WTC11 (cell line): ENCODE measurements at places on chromosomes 5 and 9. TPM values are rescaled to one million over a fixed set of nuclear protein-coding genes. Genes with fewer than 3 reads are reported as not detected.

GRCh38 chr5:115751176-115751575, 65.3 kb downstream of the CDO1 start:
- DNase-seq, result no peak

DNA sequence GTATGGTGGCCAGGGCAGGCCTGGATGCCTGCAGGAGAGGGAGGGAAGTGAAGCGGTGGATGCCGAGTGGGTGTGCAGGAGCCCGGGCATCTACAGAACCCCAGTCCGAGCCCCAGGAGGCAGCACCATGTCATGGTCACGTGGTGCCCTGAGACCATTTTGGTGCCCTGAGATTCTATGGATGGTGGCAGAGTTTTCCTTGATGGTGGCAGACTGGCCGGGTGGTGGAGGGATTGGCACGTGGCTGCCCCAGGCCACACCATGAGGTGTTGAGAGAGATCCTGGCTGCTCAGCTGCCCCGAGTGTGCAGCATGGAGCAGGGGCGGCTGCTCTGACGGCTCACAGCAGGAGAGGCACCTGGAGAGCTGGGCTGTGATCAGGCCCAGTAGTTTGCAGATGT, 52.3 kb downstream of the SYK start:
- DNase-seq, result no peak

DNA sequence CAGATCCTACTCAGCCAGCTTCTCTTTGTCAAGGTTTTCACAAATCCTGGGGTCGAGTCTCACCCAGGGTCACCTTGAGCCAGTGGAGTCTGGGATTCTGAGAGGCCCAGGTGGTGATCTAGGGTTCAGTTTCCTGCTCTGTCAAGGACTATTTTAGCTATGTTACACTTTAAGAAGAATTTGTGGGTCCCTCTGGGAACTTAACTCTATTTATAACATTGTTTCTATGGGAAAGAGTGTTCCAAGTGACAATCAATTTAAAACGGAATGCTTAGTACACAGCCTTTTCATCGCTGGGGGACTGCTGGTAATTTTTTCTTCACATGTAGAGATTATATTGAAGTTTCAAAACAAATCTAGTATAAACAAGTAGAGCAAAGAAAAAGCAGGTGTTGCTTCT, 26.9 kb upstream of the TMEM252 start:
- no peak for DNase-seq

GRCh38 chr5:116574367-116575325, at the start of gene SEMA6A:
Gene SEMA6A, minus strand, starts transcription at chr5:116574823. Its CDS starts 69,879 bp downstream, at chr5:116504944.
- DNase-seq, result peak; percentile 97

Gene PCDHB12
- total RNA-seq, result 2.7 to 3.1 TPM (median 3.1 TPM) in 3 replicates

Gene ATOSB
- total RNA-seq, result 4.7 to 8.7 TPM (median 5.4 TPM) in 3 replicates

Gene PRDM9
- total RNA-seq, result 0.15 TPM in 1 of 3 replicates, not detected in the others

Gene TOMM5
- total RNA-seq, result 112 to 126 TPM (median 124 TPM) in 3 replicates
